Coronary artery (tissue), 2 donors: ENCODE measurements at places on chromosomes 6 and 20.

DNA sequence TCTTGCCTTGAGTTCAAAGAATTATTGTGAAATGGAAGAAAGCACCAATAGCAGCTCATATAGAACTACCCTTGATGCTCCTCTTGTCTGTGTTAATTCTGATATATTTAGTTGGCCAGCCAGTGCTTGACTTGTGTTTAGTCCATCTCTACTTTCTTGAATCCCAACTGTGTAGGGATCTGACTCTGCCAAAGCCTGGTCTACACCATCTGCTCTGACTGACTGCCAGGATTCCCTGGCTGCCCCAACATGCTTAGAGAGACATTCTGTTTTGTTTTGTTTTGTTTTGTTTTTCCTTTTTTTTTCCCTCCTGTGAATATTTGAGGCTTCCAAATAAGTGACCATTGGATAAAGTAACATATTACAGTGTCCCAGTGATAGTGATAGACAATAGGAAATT is 953.7 kb upstream of the MANEA start:
- DNase-seq: no peak

GRCh38 chr20:10228330-10228729 is 9.7 kb downstream of the SNAP25 start:
- no peak for DNase-seq

GRCh38 chr20:48716086-48716485 is 111.7 kb downstream of the PREX1 start:
- no peak for DNase-seq

DNA sequence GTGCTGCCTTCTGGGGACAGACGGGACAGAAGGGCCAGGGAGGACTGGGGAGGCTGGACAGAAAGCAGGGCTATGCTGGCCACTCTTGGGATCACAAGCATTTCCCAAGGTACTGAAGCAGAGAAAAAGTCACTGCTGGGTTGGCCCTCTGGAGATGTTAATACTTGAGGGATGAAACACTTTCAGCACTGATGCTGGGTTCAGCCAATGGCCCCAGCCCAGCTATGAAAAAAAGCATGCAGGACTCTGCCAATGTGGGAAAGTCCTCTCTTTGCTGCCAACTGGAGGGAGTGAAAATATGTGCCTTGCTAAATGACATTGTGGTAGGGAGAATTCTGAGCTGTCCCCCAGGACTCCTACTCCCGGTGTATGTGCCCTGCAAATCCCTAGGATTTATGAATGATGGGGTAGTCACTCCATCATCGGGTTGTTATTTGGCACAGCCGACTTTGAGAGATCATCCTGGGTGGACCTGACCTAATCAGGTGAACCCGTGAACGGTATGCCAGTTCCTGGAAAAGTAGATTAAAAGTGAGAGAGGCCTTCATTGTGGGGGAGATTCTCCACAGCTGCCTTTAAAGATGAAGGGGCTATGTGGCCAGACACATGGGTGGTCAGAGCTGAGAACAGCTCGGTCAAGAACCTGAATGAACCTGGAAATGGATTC is 119.9 kb upstream of the TRAF3IP2 start:
- DNase-seq: no peak

GRCh38 chr20:13220194-13220903 is 725 bp upstream of the ISM1 start:
- DNase-seq: peak; percentile 80

DNA sequence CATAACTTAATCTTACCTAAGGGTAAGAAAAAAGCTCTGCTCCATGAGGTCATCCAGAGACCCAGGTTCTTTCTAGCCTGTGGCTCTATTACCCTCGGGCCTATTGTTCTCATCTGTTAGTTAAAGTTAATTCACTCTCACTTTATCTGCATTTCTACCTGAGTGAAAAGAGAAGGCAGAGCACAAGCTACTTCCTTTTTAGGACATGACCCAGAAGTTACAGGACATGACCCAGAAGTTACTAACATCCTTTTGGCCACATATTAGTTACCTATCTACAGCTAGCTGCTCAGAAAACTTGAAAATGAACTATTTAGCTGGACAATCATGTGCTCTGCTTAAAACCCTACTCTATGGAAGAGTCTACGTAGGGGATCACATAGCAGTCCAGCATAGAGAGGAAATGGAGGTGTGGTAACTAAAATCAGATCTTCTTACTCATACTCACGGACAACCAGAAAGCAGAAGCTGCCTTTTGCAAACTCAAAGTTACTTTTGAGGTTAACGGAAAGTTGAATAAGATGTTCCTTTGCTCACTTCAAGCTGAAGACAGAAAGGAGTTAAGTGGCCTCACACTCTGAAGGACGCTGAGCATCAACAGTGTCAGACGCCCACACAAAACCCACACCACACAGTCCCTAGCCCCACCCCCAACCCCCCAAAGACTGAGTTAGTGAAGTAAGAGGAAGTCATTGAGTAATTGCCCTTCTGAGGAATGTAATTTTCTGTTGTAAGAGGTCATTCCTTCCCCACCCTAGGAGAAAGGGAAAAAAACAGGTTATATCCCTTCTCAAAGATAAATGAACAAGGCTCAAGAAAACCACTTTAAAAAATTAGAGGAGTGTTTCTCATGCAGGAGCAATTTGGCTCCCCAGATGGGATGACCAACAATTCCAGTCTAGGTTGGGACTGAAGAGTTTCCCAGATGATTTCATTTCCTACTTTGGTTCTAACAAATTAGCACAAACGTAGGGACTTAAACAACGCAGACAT is 45.9 kb upstream of the TAB2 start:
- DNase-seq: no peak

- DNase-seq: no peak
These were observed 584.1 kb downstream of the TFAP2A start for GRCh38 chr6:9830808-9831207.

DNA sequence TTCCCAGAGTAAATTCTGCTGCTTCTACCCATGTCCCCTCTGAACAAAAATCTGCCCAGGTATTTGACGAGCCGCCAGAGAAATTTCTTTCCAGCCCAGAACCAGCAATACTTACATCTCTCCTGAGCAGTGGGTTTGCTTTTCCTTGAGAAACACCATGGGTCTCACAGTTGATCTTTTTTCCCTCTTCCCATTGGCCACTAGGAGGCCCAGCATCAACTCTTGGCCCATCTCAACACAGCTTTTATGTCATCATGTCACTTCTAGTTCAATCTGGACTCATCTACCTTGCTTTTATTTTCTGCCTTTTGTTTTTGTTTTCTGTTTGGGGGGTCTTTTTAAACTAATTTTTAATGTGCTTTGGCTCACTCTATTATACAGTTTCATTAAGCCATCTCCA is 18.8 kb downstream of the MAFB start:
- DNase-seq: no peak

- DNase-seq: no peak
These were observed 24.2 kb upstream of the MAP3K4 start for GRCh38 chr6:160967351-160967750.

- no peak for DNase-seq
These were observed 23.2 kb upstream of the ROS1 start for GRCh38 chr6:117448732-117449485.

- no peak for DNase-seq
These were observed 103.8 kb downstream of the PKHD1 start for GRCh38 chr6:51983564-51983963.

DNA sequence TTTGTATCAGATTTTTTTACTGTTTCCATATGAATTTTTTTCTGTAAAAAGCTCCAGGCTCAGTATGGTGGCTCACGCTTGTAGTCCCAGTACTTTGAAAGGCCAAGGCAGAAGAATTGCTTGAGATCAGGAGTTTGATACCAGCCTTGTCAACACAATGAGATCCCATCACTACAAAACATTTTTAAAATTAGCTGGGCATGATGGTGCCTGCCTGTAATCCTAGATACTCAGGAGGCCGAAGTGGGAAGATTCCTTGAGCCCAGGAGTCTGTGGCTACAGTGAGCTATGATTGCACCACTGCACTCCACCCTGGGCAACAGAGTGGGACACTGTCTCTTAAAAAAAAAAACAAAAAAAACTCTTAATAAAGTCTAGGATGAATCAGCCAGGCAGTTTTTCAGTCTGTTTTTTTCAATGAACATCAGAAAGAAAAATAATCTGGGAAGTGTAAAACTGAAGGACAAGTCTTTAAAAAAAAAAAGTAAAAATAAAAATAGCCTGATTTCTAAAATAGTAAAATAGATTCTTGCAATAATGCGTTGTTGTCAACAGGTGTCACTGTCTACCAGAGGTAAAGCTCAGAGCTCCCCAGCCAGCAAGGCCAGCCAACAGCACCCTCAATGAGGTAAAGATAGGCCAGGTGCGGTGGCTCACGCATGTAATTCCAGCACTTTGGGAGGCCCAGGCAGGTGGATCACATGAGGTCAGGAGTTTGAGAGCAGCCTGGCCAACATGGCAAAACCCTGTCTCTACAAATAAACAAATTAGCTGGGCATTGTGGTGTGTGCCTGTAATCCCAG is 9.3 kb upstream of the ATG5 start:
- no peak for DNase-seq

GRCh38 chr20:47311967-47312681 is 44.4 kb downstream of the ZMYND8 start:
- DNase-seq: no peak

- DNase-seq: no peak
These were observed 6.3 kb upstream of the HINT3 start for GRCh38 chr6:125950293-125950692.

DNA sequence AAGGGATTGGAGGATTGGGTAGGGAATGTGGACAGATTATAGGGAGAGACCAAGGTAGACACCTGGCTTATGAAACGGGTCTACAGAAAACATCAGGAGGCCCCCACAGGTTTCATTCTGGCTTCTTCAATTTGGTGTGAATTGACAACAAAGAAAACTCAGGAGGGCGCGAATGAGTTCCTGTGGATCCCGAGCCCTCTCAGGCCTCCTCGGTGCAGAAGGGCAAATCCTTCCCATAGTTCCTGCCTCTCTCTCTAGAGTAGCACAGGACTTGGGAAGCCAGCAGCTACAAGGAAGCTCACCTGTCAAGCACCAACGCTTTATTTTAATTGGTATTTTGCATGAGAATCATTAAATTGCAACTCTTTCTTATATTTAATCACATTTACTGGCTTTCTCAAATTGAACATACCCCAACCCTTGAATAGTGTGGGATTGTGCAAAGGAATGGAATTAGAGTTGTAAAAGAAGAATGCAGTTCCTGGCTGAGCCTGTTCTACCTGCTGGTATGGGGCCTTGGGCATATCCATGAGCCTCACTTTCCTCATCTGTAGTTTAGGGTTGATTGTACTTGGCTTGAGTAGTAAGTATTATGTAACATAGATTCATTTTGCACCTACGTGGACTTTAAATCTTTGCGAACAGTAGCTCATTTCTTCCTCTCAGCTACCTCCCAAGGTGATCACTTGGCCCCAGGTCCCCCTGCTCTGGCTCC is 56.4 kb upstream of the PHACTR2 start:
- DNase-seq: no peak

DNA sequence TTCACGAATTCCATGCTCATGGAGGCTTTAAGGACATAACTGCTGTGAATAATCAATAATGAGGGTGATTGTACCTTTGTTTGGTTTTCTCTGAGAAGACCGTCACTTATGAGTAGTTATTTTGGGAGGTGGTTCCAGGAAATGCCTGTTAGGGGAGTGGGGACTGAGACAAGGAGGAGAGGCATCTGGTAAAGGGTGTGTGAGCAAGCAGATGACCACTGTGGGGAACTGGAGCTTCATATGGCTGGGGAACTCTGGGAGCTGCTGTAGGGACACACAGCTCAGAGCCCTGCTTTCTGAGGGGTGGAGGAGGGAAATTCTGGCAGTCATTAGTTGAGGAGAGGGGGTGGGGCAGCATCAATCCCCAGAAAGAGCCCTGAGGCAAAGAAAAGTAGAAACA is 71.3 kb upstream of the TINAG start:
- no peak for DNase-seq

- no peak for DNase-seq
These were observed 317.8 kb downstream of the CDH4 start for GRCh38 chr20:61569825-61570224.

GRCh38 chr6:751765-752164 is 58.8 kb upstream of the EXOC2 start:
- DNase-seq: no peak

GRCh38 chr6:133888929-133889556 is at the start of gene TCF21:
TCF21 (plus strand) TSS chr6:133889113; CDS start chr6:133889398, 285 bp downstream.
- DNase-seq: peak; percentile 81

DNA sequence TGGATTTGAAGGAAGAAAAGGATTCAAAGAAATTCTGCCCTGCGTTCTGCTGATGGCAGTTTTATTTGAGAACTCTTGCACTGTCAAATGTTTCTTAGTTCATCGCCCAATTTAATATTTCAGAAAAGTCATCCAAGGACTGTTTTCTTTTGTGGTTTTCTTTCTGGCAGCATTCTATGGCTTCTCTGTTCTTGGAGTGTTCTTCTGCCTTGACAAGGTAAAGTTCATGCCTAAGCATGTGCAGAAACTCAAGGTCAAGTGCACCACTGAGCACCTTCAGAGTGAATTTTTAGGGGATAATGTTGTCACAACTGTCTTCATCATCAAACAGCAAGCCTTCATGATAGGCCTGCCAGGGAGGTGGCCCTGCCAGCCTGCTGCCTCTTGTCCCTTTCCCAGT is 225.6 kb downstream of the PLCB1 start:
- no peak for DNase-seq

DNA sequence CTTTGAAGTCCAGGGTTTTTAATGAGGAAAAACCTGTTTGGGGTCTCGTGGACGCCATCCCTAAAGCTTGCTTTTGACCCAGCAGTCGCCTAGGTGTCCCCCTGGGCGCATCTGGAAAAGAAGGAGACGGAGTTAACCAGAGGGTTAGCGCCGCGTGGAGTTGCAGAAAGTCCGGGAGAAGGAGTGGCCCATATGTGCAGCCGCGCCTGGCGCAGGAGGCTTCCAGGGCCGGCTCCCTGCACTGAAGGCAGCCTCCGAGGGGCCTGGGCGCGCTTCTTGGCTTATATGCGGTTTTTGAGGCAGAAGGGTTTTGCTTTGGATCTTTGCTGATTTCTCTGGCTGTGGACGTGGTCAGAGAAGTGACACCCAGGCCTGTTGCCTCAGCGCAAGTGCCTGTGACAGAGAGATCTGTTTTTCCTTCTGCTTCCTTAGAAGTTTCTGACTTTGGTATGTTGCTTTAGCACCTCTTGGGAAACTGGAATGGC is 987 bp downstream of the TMEM181 start:
- peak; percentile 70 for DNase-seq
